ENCODE measurements at places on chromosomes 5 and 9.

DNA sequence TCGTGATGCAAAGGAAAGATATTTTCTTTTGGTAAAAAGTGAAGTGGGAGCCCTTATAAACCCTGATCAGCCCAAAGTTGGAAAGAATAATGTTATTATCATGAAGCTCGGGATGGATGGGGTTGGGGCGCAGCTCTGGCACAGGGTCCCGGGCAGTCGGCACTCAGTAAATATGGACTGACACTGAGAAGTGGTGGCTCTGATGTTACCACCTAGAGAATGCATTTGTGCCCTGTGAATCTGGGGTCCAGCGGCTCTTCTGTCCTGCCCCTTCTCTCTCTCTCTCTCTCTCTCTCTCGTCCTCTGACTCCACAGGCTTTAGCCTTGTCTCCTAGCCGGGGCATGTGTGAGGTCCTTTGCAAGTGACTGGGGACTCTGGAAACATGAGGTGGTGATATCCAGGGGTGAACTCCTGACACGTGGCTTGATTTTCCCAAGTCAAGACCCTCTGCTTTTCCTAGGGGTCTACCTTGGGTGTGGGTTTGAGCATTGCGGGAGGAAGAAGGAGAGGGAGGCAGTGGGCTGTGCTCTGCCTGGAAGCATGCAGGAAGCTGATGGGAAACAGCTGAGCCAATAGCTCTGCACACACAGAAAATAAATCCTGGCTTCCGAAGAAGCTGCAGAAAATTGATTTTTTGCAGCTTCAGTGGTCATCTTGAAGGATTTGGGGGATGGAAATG lies 162.7 kb downstream of the MACROH2A1 start:
- no peak for DNase-seq

DNA sequence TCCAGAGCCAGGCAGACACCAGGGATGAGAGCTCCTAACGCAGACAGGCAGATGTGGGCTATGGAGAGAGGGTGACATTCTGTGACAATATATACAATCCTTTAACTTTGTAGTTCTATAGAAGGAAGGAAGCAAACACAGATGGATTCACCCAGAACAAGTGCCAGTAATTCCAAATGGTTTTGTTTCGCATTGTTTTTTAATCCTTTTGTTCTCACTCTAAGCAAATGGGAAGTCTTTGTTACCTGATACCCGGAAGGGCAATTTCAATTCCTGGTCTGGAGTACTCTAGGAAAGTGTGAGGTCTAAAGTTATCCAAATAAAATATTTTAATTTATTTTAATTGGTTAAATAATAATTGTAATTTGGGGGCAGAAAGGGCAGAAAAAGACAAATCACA lies 2.5 kb downstream of the FRMD3 start:
- peak; percentile 63 for DNase-seq

GRCh38 chr9:91040371-91041215 lies 239.0 kb downstream of the SYK start:
- DNase-seq = no peak

DNA sequence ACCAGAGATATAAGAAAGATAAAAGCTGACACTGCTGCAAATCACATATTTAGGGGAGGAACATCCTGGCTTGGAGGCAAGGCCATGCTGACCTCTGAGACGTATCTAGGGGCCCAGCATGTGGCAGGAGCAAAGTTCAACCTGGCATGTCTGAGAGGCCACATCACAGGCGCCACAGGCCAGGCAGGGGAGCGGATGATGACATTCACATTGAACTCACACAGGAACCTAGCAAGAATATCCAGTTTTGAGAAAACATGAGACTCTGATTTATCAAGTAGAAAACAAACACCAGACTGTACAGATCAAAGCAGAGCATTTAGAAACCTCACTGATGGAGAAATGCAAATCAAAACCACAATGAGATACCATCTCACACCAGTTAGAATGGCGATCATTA lies 64.2 kb upstream of the STK32A start:
- no peak for DNase-seq

DNA sequence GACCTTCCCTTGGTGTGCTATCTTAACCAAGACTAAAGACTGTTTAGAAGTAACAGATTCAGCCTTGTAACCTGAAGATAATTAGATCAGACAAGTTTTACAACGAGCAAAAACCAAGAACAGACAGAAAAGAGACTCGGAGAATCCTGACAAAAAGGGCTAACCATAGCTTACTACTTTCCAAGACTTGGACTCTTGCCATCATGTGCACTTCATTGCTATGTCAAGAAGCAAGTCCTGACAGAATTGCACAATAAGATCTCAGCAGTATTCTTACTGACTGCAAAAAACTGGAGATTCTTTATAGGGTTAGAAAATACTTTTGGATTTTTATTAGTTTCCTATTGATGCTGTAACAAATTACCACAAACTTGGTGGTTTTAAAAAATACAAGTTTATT lies 1539.0 kb upstream of the NUDT12 start:
- no peak for DNase-seq

DNA sequence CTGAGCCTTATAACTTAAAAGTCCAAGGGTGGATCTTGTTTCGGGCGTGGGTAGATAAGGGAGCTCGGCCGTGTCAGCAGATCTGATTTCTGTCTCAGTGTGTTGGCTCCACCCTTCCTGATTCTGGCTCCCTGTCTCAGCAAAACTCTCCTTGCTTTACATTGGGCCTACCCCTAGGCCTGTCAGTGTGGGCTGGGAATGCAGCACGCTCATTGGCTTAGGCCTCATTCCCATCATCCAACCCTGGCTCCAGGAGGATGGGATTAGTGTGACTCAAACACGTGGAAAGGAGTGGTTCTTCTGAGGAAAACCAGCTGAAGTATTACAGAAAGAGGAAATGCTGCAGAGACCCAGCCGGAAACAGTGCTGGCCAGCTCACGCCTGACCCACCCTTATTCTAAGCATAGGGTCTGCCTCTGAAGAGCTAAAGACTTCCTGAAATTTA lies 59.9 kb downstream of the ZFAND5 start:
- peak; percentile 59 for DNase-seq

- DNase-seq = no peak
Measured at GRCh38 chr9:22154064-22154463, 145.0 kb upstream of the CDKN2B start.

GRCh38 chr9:89722712-89723111 lies 117.9 kb downstream of the GADD45G start:
- DNase-seq = no peak

- DNase-seq = peak; percentile 98
Measured at GRCh38 chr5:154712518-154713437, 42.4 kb upstream of the LARP1 start.

DNA sequence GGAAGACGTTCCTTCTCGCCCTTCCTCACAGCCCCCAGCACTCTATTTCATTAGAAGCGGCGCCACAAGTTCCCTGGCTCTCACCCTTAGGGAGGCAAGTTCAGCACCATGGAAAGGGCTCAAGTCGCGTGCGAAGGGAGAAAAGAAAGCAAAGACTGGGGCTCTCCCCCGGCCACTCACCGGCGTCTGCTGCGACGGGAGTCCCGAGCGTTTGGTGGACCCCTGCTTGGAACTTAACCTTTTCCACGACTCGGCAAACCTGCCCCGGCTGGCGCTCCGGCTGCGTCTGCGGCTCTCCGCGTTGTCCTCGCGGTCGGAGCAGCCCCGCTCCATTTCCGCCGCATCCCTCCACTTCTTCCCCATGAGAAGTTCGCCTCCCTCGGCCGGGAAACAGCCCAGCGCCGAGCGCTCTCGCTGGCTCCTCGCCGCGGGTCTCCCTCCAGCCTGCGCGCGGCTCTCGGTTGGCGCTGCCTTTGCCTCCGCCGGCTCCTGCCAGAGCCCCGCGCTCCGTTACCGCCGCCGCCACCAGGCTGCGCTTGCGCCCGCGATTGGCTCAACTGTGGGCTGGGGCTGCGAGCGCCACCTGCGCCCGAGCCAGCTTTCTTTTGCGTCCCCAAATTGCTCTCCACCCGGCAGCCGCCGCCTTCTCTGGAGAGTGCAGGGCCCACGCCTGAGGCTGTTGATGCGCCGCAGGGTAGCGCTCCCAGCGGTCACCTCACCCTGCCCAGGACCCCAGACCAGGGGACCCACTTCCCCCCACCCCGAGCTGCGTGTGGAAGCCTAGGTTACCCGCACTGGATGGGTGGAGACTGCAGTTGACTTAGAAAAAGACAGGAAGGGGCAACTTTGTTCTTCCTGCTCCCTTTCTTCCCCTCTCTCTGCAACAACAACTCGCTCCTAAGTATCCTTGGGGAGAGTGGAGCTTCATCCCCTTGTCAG lies 321.6 kb downstream of the CEMIP2 start:
- DNase-seq = peak; percentile 97

DNA sequence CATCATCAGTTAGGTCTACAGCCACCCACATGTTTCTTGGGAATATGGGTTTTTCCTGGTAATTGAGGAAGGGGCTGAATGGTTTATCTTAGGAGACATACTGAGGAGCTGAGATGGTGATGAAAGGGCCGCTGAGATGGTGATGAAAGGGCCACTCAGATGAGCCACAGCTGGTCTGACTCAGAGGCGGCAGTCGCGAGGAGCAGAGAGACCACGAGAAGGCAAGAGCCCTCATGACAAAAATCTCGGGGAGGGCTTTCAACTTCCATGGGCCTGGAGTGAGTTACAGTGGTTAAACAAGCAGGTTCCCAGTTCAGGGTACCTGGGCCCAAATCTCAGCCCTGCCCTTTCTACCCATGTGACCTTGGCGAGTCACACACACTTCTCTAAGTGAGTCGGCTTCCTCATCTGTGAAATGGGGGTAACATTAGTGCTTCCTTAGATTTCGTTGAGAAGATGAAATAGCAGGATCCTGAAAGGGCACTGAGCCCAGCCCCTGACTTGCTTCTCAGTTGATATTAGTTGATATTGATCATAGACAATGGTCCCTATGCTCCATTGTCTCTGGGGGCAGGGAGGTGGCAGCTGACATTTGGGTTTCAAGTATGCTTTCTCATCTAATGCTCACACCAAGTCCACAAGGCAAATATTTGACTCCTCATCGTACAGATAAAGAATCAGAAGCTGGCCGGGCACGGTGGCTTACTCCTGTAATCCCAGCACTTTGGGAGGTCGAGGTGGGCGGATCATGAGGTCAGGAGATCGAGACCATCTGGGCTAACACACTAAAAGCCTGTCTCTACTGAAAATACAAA lies 169.5 kb downstream of the RGS3 start:
- DNase-seq = no peak

DNA sequence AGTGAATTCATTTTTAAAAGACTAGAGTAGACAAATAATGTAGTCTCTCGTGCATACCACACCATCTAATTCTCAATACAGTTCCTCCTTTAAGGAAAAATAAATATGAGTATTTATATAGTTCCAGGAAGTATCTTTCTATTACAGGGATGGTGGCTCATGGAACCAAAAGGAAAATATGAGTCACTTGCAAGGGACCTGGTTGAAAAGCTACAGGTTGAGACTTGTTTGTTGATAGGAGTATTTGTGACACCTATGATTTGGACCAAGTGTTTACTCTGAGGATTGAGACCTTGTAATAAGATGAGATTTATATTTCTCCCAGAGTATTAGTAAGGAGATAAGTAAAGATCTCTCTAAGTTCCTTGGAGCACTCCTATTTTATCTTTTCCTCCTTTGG lies 67.4 kb downstream of the CDO1 start:
- DNase-seq = no peak

GRCh38 chr5:138696501-138696900 lies 56.7 kb upstream of the CTNNA1 start:
- no peak for DNase-seq

- DNase-seq = no peak
Measured at GRCh38 chr9:134215699-134216448, 51.5 kb upstream of the RNU6ATAC start.

GRCh38 chr9:124602204-124602603 lies 95.0 kb upstream of the NR5A1 start:
- no peak for DNase-seq

- no peak for DNase-seq
Measured at GRCh38 chr5:148382961-148383360, 797 bp upstream of the FBXO38 start.

- DNase-seq = no peak
Measured at GRCh38 chr5:1288439-1289335, 6.2 kb downstream of the TERT start.

DNA sequence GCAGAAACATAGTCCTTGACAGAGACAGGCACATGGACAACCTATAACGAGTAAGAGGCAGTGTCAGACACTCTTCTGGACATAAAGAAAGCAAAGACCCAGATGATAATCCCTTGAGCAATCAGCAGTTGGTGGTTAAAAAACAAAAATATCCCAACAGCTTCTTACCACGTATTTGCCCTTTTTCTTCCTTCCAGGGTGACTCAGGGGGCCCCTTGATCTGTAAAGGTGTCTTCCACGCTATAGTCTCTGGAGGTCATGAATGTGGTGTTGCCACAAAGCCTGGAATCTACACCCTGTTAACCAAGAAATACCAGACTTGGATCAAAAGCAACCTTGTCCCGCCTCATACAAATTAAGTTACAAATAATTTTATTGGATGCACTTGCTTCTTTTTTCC lies 9.5 kb downstream of the GZMK start:
- DNase-seq = no peak

DNA sequence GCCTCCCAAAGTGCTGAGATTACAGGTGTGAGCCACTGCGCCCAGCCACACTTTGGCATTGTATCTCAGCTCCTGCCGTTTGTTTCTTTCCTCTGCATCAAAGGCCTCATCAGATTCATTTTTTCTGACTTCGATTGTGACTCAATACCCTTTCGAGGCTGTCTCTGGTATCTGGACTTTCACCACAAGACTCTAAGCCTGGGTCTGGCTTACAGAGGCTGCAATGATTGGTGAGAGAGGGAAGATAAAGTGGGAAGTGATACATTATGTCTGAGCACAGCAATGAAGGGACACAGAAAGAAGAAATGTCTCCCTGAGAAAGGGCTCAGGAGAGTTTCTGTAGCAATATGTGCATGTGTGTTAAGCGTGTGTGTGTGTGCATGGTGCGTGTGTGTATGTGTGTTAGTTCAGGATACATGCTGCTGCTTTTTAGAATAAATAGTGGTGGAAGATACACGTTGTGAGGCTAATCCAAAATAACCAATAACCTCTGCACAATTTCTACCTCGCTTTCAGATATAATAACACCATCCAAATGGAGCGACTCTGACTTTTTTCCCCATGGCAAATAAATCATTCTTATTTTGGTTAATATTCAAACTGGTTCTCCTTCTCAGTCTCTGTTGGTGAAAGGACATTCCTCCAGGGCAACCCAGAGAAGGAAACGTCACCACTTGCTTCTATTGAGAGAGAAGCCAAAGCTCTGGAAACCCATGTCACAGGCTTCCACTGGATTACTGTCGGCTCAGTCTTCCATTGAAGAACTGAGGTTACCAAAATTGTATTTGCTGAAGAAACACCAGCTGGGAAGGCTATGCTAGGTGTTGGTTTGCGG lies 8.1 kb upstream of the DAB2 start:
- DNase-seq = no peak

GRCh38 chr5:16726538-16726946 lies 109.7 kb upstream of the RETREG1 start:
- DNase-seq = no peak

GRCh38 chr5:45862763-45863162 lies 166.6 kb upstream of the HCN1 start:
- DNase-seq = peak; percentile 27

DNA sequence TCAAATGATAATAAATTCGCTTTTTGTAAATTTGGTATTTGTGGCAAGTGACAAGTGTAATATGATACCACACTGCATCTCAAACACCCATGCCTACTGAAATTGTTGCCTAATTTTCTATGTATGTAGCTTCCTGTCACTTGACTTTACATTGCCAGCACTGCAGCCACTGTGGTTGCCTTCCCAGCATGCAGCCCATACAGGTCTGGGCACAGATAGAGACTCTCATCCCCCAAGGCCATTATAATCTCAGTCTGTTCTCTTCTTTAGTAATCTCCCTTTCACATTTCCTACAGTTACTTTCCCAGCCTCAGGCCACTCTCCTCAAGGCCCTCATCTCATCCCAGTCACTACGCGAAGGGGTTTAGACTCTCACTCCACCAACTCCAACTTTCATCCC lies 1200.6 kb downstream of the PTPRD start:
- no peak for DNase-seq
